HCEC 1CT (cell line): ENCODE measurements at places on chromosomes 4 and X.

DNA sequence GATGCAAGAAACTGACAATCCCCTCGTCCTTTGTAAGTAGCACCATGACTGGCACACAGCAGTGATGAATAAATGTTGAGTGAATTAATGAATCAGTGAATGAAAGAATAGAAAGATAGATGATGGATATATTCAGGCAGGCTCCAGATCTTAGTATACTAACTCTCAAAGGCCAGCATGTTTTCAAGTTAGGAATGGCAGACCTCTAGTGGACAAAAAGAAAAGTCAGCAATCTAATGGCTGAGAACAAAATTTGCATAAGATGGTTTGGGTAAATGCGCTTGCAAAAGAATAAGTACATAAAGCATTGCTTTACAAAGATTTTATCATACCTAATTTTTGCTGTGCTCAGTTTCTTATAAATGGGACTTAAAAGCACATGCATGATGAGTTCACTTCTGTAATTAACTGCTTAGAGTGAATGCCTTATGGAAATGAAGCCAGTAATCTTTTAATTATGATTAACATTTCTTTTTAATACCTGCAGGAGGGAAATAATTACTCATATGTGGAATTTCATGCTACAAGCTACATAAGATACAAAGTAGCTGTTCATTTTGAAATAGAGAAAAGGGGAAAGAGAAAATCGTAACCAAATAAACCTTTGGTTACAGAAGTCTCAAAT is 126.9 kb upstream of the GPRIN3 start:
- DNase-seq = peak; percentile 34

GRCh38 chrX:7925867-7926472 is 1.2 kb downstream of the PNPLA4 start:
- peak; percentile 1 for DNase-seq

DNA sequence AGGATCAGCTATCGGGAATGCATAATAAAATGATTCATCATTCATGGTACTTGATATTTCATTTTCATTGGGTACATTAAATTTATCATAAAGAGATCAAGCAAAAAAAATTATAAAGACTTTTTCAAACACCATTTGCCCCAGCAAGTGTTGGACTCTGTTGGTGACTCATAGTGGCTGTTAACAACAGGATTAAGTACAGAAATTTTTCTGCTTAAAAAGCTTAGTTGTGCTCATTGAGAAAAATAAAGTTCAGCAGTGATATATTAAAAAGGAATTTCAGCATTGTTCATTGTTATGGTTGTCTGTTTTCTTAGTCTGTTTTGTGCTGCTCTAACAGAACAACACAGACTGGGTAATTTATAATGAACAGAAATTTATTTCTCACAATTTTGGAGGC is 86.2 kb upstream of the PCDH10 start:
- peak; percentile 5 for DNase-seq

DNA sequence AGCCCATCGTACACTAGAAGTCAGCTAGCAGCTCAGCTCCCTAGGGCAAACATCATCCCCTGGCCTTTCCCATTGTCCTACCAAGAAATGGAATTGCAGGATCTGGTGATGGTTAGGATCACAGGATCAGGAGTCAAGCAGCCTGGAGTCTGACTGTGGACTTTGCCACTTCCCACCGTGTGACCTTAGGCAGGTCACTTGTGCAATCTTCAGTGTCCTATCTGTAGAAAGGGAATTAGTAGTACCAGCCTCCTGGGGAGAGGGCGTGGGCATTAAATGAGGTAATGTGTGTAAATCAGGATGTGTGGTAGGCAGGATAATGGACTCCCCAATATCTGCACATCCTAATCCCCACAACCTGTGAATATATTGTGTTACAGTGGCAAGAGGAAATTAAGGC is 38.6 kb upstream of the APLN start:
- no peak for DNase-seq

DNA sequence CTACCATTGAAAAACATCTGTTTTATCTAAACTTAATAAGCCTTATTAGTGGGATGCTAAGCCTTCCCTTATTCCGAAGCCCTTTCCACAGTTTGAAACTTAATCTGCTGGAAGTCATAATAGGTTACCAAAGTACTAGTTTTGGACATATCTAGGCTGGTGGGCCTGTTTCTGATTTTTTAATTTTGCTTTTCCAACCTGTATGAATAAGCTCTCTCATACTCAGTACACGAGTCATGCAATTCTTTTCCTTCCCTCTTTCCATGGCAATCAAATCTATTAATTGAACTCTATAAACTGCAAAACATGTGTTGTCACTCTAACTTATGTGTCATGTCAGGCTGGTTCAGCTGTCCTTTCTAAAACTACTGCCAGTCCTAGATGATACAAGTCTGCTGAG is 91.0 kb downstream of the AMMECR1 start:
- peak; percentile 42 for DNase-seq
